ENCODE measurements at places on chromosomes 16 and 17. TPM values are rescaled to one million over a fixed set of nuclear protein-coding genes. Genes with fewer than 3 reads are reported as not detected.

The SLC6A2 gene
- total RNA-seq: not detected

The NPB gene
- total RNA-seq: 0.46 TPM

The IL34 gene
- 15.0 TPM for total RNA-seq

The TMEM238L gene
- not detected for total RNA-seq

The COG4 gene
- total RNA-seq: 113 TPM

The CHTF18 gene
- total RNA-seq: 5.8 TPM

The FBF1 gene
- total RNA-seq: 2.5 TPM

The GRN gene
- 105 TPM for total RNA-seq

The SLC5A11 gene
- not detected for total RNA-seq

The SCNN1G gene
- not detected for total RNA-seq

The EME2 gene
- total RNA-seq: 3.8 TPM

The STRADA gene
- total RNA-seq: 8.1 TPM

The PHKG2 gene
- total RNA-seq: 24.0 TPM

The FOXJ1 gene
- 0.16 TPM for total RNA-seq

The CPHXL gene
- total RNA-seq: not detected

The MAF gene
- 10.9 TPM for total RNA-seq

The KRT33A gene
- not detected for total RNA-seq

The FN3K gene
- total RNA-seq: 3.1 TPM

The C17orf100 gene
- not detected for total RNA-seq

The HEATR9 gene
- total RNA-seq: not detected

The SEBOX gene
- total RNA-seq: not detected

The CTRB2 gene
- total RNA-seq: 3.0 TPM

The ALOX12 gene
- total RNA-seq: not detected

The CIBAR2 gene
- total RNA-seq: not detected

The ACSM5 gene
- 5.4 TPM for total RNA-seq

The COTL1 gene
- 4.3 TPM for total RNA-seq

The EFNB3 gene
- not detected for total RNA-seq

The PTGES3L gene
- 29.3 TPM for total RNA-seq

The CALB2 gene
- total RNA-seq: 0.23 TPM

The CHP2 gene
- not detected for total RNA-seq

The NOD2 gene
- total RNA-seq: 2.1 TPM

The CACNG4 gene
- total RNA-seq: not detected

The RNF213 gene
- total RNA-seq: 28.3 TPM
